Epithelial cell of esophagus (primary cell): ENCODE measurements at places on chromosomes 4 and X.

- DNase-seq = no peak
Observed at GRCh38 chr4:1354136-1354982, 7.4 kb downstream of the UVSSA start.

DNA sequence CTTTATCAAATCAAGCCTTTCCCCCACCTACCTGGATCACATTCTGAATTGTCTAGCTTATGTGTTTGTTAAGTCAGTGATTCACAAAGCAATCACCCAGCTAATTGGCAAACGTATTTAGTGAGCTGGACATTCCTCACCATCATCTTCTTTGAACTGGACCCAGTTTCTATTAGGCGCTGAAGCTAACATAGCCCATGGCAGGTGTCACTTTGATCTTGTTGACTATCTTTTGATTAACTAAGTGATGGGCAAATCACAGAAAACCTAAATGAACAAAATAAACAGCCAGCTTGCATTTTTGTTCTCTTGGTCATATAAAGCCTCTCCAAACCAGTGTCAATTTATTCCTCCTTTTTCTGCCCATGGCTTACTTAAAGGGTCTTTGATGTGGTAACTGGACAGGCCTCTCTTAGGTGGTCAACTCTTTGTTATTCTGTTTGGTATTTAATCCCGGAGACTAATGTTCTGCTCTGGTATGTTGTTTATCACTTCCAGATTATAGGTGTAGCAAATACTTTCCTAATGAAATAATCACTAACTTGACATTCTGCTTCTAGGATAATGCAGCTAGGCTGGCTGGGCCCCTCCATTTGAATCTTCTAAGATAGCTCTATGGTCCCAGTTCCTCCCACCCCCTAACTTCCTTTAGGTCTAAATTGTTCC lies 105.3 kb upstream of the SMIM10 start:
- peak; percentile 53 for DNase-seq

- DNase-seq = no peak
Observed at GRCh38 chr4:153399358-153399757, 54.9 kb downstream of the MND1 start.

GRCh38 chrX:106894392-106894909 lies 8.7 kb downstream of the RIPPLY1 start:
- DNase-seq = peak; percentile 69

GRCh38 chr4:182928061-182928460 lies 10.9 kb upstream of the DCTD start:
- DNase-seq = no peak

DNA sequence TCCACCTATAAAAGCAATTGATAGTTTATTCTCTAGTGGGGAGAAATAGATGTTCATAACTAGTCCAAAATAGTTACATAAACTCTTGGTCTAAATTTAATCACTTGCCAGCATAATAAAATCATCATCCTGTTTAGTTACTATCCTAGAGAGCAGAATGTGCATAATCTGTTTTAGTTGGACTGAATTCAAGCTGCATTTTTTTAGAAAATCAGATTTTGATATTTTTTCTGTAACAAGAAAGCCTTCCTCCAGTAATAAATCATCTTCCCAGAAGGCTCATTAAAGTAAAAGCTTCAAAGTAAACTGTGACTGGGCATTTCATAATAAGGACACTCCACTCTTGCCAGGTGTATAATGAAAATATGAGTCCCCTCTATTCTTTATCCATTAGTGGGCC lies 453.1 kb downstream of the TRAM1L1 start:
- no peak for DNase-seq

DNA sequence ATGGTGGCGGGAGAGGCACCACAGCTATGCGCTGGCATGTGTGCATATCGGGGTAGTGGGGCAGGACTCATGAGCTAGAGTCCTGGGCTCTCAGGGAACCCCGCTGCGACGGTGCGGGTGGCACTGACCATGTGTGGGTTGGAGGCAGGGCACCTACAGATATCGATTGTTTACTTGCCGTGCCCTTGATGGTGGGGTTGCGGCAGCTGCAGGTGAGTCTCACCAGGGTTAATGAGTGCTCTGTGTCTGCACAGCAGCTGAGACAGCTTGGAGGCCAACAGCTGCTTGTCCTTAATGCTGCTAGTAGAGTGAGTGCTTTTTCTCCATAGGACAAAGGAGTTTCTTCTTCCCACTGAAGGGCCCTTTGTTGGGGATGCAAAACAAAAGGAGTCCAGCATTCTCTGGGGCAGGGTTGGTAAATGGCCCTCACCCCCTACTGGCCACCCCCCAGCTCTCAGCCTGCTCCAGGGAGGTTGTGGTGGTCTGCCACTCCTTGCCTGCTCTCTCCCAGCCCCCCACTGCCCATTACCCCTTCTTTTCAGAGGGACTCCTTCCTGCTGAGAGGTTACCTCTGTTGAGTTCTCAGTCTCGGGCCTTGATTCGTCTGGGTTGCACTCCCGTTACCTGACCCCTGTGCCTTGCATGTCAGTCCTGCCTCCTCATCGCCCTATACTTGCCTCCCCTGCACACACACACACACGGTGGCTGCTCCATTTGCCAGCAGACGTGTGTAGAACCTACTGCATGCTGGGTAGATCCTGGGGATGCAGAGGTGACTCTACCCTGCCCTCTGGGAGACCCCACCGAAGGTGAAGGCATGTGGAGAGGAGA lies 52.8 kb downstream of the TBC1D14 start:
- DNase-seq = no peak

- peak; percentile 80 for DNase-seq
Observed at GRCh38 chr4:149784018-149784417, 31.6 kb downstream of the IQCM start.

DNA sequence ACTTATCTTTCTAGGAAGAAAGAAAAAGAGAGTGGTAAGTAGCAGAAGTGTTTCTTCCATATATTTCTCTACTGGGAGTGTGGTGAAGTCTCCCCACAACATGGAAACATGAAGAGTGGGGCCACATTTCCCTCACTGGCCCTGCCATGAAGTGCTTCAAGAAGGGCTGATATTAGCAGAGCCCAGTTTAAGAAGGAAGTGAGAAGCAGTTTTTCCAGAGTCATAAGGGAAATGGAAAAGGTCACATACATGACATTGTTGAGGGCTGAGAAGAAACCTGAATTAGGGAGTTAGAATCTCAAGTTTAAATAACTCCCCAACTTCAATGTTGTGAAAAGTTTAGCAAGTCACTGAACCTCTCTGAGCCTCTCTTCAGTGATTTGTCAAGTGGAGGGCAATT lies 171.9 kb upstream of the RBPJ start:
- DNase-seq = no peak

DNA sequence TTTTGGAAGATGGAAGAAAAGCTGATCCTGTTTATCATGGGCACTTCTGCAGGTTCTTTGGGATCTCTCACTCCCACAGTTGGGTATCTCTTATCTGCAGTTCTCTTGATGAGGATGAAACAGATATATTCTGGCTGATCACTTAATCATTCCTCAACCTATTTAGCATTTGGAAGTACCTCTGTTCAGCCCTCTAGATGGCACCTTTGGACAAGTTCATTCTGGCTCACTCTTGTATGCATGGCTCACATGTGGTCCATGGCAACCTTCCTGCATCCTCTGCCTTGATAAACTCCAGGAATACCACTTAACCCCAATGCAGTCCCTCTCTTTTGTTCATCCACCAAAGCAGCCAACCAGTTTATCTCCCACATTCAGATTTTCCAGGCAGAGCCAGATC lies 74.2 kb downstream of the SMARCA5 start:
- DNase-seq = peak; percentile 9

- no peak for DNase-seq
Observed at GRCh38 chrX:10166731-10167151, 10.0 kb downstream of the CLCN4 start.

- no peak for DNase-seq
Observed at GRCh38 chr4:145066063-145066501, 31.9 kb downstream of the ANAPC10 start.

DNA sequence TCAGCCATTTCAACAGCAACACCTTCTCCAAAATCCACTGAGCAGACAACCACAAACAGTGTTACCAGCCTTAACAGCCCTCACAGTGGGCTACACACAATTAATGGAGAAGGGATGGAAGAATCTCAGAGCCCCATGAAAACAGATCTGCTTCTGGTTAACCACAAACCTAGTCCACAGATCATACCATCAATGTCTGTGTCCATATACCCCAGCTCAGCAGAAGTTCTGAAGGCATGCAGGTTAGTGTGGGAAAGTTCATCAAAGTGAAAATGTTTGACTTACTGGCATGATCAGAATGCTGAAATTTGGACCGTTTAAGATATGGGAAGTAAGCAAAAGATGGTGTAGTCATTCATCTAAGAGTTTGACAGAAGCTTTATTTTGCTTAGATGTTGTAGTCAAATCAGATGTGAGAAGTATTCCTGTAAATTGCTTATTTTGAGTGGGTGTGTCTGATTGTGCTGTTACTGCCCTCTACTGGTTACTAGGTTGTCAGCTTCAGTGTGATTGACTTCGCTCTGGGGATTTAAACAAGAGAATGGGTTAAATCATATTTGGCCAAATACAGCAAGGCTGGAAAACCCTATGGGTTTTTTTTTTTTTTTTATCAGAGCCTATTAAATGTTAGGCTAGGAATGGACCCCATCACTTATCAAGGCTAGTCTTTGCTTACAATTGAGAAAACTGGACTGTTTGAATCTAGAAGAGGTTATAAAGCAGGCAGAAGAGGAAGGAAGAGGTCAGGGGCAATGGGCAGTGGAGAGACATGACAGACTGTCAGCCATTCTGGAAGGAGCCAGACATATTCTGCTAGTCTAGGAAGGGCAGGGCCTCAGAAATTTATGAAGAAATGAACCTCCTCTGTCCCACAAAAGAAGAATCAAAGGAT lies 130.3 kb downstream of the DIPK2B start:
- DNase-seq = peak; percentile 46

DNA sequence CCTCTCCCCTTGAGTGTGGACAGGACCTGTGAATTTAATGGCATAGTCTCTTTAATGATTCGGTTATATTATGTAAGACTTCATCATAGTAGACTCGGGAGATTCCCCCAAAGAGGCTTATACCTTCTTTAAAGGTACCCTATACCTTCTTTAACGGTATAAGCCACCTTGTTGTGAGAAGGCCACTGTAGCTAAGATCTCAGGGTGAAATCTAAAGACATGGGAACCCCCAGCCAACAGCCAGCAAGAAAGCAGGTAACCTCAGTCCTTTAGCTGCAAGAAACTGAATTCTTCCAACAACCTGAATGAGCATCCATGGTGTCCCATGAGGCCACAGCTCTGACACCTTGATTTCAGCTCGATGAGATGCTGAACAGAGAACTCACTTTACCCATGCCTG lies 931 bp downstream of the DDX60 start:
- no peak for DNase-seq

- no peak for DNase-seq
Observed at GRCh38 chrX:68086709-68087108, 346.6 kb downstream of the OPHN1 start.

GRCh38 chr4:134422776-134423175 lies 221.2 kb upstream of the PABPC4L start:
- DNase-seq = no peak

DNA sequence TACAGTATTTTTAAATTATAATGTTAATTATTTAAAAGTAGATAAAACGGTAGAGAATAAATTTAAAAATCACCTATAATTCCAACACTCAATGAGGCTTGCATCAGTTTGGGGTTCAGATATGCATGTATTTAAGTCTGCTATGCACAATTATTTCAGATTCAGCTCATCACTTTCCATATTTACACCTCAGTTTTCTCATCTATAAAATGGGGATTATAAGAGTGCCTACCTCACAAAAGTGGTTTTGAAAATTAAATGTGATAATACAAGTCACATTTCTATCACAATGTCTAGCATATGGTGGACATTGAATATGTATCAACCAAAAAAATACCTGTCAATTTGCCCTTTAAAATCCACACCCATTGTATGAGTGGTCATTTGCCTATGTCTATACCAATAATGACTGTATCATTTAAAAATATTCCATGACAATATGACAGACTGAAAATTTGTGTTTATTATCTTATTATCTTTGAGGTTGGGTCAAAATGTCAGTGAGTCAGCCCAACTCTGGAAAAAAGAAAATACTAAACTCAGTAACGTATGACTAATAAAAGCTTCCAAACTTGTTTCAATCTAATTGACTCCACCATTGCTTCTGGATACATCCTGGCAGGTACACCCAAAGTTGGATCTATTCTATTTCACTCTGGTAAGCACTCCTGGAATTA lies 20.8 kb downstream of the OR13H1 start:
- DNase-seq = no peak

- no peak for DNase-seq
Observed at GRCh38 chr4:15413010-15413622, 14.7 kb upstream of the C1QTNF7 start.

DNA sequence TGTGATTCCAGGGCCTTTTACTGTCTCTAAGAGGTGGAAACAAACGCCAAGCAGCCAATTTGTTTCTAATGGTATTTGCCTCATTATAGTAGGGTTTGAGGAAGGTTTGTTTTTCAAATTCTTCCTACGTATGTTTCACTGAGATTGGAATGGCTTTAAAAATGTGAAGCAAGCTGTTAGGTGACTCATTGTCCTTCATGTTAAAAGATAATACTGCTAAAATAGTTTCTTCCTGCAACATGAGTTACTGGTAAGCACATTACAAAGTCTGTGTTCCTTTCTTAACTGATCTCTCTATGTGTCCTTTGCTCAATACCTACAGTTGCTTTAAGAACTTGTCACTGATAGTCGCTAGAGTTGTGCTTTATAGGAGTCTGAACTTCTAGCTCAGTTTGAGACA lies 1183.9 kb downstream of the RPA4 start:
- peak; percentile 14 for DNase-seq

DNA sequence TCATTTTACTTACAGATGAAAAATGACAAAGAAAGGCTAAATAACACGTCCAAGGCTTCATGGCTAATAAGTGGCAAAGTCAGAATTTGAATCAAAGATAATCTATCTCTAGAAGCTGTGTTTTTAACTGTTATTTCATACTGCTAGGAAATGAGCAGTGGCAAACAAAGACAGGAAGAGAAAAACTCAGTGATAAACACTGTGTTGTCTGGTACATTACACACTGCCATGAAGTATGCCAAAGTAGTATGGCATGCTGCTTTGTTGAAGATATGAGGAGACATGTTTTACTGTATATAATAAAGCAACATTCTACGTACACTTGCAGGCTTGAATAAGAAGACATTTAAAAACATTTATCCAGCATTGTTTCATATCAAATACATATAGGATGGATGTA lies 49.5 kb downstream of the TIGD2 start:
- DNase-seq = no peak
